ENCODE measurements at places on chromosomes 7 and 10. TPM values are rescaled to one million over a fixed set of nuclear protein-coding genes. Genes with fewer than 3 reads are reported as not detected.

The SPACDR gene
- total RNA-seq: 0.70 TPM

The EGFR gene
- total RNA-seq: 29.3 TPM

The SDK1 gene
- total RNA-seq: under 0.01 TPM

The ANKRD61 gene
- 0.35 TPM for total RNA-seq

The PANK1 gene
- 2.6 TPM for total RNA-seq

The STOX1 gene
- 0.12 TPM for total RNA-seq

The KIF5B gene
- total RNA-seq: 53.8 TPM

The OPN1SW gene
- not detected for total RNA-seq

The TMEM26 gene
- total RNA-seq: 0.35 TPM

The TEX47 gene
- not detected for total RNA-seq

The HTR5A gene
- not detected for total RNA-seq

The MET gene
- total RNA-seq: 16.9 TPM

The VWA2 gene
- 0.08 TPM for total RNA-seq

The TAS2R4 gene
- 0.70 TPM for total RNA-seq

The ZNF239 gene
- 6.9 TPM for total RNA-seq

All from smooth muscle cell of the coronary artery (primary cell).